Right lobe of liver (tissue), 6 donors: ENCODE measurements at places on chromosomes 1 and 21. TPM values are rescaled to one million over a fixed set of nuclear protein-coding genes. Genes with fewer than 3 reads are reported as not detected.

The MCOLN3 gene
- 0.18 TPM for total RNA-seq

The KRTAP19-3 gene
- not detected for total RNA-seq

The SPRR2E gene
- total RNA-seq: not detected

DNA sequence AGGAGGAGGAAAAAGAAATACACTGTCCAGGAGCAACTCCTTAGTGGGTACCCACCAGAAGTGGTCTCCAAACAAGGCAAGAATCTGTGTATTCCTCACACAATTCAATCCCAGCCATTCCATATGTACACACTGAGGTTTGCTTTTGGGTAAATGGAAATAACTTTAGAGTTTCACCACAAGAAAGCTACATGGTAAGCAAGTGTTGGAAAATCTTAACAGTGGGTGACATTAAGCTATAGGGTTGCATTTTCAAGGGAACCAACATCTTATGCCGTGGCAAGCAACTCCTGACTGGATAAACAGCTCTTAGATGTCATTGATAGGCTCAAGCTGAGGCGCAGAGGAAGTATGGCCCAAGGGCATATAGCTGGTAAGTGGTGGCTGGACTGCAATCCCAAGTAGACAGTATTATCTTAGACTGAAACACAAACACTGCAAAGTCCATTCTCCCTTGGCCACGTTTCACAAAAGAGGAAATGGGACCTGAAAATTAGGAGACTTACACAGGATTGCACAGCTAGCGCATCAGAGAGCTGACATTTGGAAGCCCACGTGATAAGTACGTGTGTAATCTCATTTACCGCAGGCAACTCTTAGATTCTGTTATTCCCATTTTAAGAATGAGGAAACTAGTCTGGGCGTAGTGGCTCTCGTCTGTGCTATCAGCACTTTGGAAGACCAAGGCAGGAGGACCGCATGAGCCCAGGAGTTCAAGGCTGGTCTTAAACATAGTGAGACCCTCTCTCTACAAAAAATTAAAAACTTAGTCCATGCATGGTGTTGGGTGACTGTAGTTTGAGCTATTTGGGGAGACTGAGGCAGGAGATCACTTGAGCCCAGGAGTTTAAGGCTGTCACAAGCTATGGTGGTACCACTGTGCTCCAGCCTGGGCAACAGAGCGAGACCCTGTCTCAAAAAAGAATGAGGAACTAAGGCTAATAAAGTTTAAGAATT is 4.0 kb upstream of the BRWD1 start:
- DNase-seq: no peak

DNA sequence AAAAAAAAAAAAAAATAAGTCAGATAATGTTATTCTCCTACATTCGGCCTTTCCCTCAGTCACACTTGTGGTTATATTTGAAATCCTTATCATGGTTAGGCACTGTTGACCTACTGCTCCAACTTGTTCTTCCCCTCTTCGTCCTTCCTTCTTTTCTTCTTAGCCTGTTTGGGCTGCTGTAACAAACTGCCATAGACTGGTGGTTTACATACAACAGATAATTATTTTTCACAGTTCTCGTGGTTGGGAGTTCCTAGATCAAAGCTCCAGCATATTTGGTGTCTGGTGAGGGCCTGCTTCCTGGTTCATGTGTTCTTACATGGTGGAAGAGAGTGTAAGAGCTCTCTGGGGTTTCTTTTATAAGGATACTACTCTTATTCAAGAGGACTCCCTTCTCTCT is 73.4 kb downstream of the RABGAP1L start:
- no peak for DNase-seq
